ENCODE measurements at places on chromosomes 7 and 10.

GRCh38 chr7:128217030-128217805 is 23.9 kb upstream of the LEP start:
- peak; percentile 92 for DNase-seq

DNA sequence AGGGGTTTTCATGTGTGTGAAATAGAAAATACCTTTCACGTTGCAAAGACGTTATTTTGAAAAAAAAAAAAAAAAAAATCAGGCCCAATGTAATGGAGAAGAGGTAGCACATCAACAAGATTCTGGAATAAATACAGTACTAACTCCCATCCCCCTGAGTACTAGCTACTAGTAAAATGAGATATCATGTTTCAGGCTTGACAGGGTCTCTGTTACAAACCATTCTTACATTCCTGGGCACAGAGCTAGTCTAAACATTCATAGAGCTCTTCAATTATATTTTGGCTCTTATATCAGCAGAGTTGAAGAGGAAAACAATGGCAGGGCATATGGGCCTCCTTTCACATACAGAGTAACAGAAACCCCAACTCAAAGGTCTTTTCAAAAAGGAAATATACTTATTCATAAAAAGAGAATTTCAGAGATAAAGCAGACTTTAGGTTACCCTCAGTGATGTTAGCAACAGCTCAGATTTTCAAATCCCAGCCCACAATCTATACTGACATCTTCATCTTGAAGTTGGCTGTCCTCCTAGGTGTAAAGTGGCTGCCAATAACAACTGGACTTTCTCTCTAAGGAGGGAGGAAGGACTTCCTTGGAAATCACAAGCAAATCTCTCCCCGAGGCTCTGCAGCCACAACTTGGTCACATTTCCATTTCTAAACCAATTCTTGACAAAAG is 18.6 kb downstream of the C7orf33 start:
- DNase-seq: no peak

DNA sequence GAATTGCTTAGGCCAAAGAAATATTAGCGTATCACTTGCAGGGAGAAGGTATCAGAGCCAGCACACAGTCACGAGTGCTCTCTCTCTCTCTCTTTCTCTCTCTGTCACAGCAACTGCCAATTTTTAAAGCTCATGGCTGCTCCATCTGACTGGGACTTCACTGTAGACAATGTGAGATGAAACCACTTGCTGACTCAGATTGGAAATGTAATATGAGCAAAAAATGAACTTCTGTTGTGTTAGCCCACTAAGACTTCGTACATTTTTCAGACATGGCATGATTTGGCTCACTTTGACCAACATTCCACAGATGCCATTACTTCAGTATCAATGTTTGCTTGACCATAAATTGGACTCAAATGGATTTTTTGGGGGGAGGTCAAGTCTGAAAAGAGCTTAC is 68.1 kb downstream of the DGKB start:
- DNase-seq: no peak

- DNase-seq: no peak
These were observed 268.0 kb downstream of the DYNC1I1 start for GRCh38 chr7:96040250-96040772.

DNA sequence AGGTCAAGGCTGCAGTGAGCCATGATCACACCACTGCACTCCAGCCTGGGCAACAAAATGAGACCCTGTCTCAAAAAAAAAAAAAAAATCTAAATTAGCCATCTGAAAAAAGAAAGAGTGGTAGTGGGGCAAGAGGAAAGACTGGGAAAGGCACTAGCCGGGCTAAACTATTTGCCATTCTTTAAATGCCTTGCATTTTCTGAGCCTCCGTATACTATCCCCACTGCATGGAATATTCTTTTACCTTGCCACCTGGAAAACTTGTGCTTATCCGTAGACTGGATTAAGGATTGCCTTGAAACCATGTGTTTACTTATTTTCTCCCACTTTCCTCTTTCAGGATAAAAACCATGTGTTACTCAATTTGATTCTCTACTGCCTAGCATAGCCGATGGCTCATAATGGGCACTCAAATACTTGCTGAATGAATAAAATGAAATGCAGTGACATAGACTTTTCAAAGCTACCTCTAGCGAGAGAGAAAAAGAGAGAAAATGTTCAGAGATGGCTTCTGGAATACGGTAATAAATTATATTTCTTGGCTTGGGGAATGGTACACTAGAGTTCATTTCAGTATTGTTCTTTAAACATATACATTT is 30.6 kb downstream of the HYCC1 start:
- DNase-seq: no peak

DNA sequence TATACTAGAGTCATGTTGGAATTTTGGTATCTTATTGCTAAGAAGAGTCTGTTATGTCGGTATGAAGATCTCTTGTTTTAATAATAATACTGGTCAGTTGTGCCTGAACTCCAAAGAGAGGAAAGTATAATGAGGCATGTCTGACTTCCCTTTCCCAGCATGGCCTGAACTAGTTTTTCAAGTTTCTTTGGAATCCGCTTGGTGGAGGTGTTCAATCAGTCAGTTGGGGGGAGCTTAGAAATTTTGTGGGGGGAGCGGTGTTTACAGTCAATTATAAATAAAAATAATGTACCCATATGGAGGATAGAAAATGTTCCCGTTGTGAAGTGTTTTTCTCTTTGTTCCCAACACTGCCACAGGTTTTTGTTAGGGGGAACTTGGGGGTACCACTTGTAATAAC is 1.5 kb upstream of the TRDMT1 start:
- no peak for DNase-seq

GRCh38 chr7:104482362-104483037 is 154.1 kb downstream of the LHFPL3 start:
- no peak for DNase-seq

- no peak for DNase-seq
These were observed 105.9 kb upstream of the TMEM168 start for GRCh38 chr7:112896026-112896601.

DNA sequence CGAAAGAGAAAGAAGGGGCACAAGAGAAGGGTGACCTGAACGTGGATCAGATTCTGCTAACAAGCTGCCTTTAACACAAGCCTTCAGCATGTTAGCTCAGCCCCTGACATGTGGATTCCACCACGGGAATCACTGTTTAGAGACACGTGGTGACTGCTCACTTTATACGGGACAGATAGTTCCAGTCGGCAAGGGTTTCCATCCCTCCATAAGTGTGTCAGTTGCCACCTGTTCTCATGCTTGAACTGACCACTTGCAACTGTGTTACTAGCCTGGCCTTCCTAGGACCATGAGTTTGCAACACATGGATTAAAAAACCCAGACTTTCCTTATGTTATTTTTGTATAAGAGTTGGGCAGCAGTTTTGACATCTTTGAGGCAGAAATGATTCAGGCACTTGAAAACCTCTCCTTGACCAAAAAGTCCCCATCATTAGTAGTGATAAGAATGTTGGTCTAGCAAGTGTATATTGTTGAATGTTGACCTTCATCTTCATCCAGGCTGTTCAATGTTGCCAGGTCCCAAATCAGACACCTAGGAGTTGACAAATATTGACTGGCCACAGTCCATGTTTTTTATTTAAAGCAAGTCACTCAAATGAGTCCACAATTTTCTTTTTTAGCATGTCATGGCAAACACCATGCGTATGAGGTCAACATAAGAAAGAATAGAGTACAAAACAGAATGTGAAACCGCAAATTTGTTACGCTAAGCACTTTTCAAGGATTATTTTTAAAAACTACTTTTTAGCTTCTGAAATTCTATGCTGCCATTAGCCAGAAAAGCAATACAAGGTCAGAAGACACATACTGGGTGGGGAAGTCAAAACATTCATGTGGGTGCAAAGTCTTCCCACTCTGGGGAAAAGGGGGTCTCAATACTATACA is 101.6 kb downstream of the ABLIM1 start:
- no peak for DNase-seq

GRCh38 chr10:5679037-5679435 is 5.6 kb upstream of the TASOR2 start:
- DNase-seq: no peak

GRCh38 chr7:30180718-30181117 is 45.9 kb downstream of the MTURN start:
- DNase-seq: no peak

DNA sequence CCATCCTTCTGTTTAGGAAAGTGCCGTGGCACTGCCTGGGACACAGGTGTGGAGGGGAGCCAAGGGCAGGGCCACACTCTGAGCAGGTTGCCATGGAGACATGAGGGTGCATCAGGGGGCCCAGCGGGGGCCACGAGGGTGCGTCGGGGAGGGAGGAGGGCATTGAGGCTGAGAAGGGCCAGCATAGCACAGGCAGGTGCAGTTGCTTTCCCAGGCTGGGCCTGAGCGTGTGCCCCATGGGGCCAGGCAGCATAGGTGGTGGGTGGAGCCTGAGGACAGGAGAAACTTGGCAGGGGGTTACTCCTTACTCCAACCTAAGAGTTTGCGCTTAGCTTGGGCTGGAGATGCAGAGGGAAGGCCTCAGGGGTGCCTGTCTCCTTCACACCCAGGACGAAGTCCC is 15.2 kb downstream of the YKT6 start:
- DNase-seq: no peak

DNA sequence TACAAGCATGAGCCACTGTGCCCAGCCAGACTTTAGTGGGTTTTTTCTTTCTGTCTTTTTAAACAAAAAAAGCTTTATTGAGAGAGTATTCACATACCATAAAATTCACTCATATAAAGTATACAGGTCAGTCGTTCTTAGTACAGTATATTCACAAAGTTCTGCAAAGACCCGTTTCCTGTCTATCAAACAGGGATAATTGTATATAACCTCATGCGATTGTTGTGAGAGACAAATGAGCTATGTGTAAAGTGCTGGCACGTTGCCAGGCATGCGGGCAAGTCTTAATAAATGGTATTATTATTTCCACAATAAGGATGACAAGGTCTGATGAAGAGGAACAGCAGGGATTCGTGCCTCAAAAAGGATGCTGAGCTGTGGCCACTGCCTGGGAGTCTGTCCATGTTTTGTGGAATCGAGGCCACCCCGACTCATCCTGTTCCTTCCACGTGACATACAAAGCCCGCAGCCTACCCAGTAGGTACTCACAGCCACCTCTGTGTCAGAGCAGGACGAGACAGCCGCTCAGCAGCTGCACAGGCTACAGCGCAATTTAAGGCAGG is 51.6 kb downstream of the SMKR1 start:
- DNase-seq: no peak
